Mucosa of gallbladder (tissue), 1 donor: ENCODE measurements at places on chromosomes 16 and 17.
A peak's percentile ranks its signal among the peaks of the same experiment; 100 is the strongest.

DNA sequence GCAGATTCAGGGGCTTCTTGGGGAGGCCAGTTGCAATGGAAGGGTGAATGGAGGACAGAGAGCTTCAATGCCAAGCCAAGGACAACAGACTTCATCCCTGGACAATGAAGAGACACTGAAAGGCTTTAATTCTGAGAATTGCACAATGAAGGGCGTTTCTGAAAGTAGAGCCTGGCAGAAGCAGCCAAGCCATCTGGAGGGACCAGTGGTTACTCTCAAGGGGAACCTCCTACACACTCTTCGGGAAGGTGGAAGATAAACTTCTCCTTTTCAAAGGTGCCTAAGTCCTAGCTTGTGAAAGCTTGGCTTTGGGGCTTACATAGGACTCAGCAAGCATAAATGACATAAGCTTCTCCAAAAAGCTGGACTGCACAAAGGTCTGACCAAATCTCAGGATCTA lies 6.2 kb upstream of the CES1 start:
- DNase-seq: no peak

- no peak for DNase-seq
These were observed 90.7 kb upstream of the CLEC18B start for GRCh38 chr16:74511961-74512360.

GRCh38 chr17:32349503-32349853 lies 479 bp upstream of the ZNF207 start:
- DNase-seq: no peak

GRCh38 chr17:15409721-15410250 lies 57.6 kb downstream of the CDRT4 start:
- peak; percentile 51 for DNase-seq

GRCh38 chr16:9322769-9323168 lies 231.3 kb downstream of the HAPSTR1 start:
- no peak for DNase-seq

GRCh38 chr17:5200360-5200759 lies 8.7 kb upstream of the ZNF594 start:
- DNase-seq: no peak

DNA sequence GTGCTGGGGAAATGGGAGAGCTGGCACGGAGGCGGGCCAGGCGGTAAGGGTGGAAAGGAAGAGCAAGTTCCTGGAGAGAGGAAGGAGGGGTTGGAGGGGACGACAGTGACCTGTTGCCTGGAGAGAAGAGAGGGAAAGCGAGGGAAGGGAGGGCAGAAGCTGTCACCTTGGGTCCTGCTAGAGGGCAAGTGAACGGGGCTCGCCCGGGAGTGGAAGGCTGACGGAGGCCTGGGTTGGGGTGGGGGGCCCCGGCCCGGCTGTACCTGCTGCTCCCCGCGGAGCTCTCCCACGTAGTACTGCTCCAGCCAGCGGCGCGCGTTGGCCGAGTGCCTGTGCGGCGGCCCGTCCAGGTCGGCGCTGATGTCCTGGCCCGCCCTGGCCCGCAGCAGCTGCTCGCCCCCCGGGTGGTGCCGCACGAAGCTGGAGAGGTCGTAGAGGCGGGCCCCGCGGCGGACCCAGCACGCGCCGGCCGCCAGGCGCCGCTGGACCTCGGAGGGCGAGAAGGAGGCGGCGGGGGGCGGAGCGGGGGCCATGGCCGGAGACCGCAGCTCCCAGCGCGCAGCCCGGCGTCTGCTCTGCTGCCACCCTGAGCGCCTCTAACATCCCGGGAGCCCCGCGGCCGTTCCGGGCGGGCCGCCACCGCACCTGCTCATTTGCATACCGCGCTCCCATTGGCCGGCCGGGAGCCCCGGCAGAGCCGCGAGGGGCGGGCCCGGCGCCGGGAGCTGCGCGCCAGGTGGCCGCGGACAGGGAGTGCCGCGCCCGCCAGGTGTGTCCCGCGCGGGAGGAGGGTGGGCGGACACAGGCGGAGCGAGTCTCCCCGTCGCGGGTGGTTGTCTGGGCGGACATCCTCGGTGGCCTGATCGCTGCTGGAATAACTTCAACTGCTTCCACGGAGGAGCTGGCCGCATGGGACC lies at the start of gene FA2H:
Gene FA2H (minus strand): TSS at position 598 of the 917 bp plus-strand sequence. CDS start 65 bp downstream, at position 533.
- peak; percentile 87 for DNase-seq

- no peak for DNase-seq
These were observed 22.9 kb downstream of the DHRS7C start for GRCh38 chr17:9768381-9768934.

- DNase-seq: no peak
These were observed 113.0 kb downstream of the GOSR1 start for GRCh38 chr17:30590081-30590733.

GRCh38 chr17:12928736-12929135 lies 89.1 kb downstream of the ELAC2 start:
- DNase-seq: no peak

DNA sequence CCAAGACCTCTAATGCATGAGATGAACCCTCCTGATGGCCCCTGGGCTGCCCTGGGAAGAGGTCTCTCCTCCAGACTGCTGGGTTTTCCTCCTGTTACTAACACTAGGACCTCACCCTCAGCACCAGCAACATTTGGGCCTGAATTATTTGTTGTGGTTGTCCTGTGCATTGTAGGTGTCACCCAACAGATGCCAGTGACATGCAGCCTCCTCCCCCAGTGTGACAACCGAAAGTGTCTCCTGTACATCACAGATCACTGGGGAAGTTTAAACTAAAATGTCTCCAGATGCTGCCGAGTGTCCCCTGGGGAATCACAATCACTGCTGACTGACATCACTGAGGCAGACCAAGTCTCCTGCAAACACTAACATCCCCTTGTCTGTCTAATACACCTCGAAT lies 74.8 kb downstream of the SLC5A11 start:
- DNase-seq: no peak

DNA sequence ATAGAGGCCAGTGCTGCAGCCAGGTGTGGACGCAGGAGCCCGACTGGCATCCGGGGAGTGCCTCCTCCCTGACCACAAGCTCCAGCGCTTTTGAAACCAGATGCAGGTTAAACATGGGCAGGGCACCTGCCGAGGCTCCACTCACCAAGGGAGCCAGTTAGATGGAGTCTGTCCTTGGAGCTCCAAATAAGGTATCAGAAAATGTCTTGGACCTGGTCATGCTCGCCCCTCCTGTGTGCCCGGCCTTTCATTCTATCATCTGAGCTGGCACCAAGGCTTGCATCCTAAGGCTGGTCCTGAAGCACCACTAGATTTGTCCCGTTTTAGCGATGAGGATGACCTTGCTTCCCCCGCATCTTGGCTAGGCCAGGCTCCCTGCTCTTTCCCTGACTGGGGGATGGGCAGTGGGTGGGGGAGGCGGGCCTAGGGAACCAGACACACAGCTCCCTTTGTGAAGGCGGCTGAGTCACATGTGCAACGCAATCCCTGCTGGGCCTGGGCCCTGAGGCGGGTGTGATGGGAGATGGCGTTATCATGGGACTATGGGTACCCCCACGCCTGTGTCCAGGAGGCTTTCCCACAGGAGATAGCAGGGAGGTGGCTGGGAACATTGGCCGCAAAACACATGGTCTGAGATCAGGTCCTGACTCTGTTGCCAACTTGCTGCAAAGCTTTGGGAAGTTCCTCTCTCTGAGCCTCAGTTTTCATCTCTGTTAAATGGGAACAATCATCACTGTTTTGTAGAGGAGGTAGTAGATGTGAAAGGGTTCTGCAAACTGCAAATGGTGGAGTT lies 5.0 kb upstream of the ADGRG1 start:
- DNase-seq: peak; percentile 58

GRCh38 chr16:87435372-87436224 lies 43.5 kb downstream of the MAP1LC3B start:
- DNase-seq: no peak

GRCh38 chr17:30021708-30022317 lies 80.4 kb downstream of the EFCAB5 start:
- peak; percentile 36 for DNase-seq

DNA sequence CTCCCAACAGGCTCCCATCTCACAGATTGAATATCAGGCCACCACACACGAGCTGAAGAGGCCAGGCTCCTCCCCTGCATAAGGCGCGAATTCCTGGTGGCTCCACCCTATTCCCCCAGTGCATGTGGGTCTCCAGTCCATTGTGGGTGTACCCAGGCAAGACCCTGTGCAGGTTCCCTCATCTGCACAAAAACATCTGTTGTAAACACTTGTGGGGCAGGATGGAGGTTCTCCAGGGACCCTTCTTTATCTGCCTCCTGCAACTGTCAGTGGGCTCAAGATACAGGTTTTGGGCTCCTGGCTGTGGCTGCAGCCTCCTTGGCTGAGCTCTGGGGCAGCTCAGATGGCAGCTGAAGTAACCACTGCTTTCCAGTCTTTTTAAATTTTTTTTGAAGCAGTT lies 17.6 kb upstream of the LGALS9 start:
- no peak for DNase-seq

GRCh38 chr16:85395207-85395912 lies 217.8 kb upstream of the GSE1 start:
- peak; percentile 64 for DNase-seq

DNA sequence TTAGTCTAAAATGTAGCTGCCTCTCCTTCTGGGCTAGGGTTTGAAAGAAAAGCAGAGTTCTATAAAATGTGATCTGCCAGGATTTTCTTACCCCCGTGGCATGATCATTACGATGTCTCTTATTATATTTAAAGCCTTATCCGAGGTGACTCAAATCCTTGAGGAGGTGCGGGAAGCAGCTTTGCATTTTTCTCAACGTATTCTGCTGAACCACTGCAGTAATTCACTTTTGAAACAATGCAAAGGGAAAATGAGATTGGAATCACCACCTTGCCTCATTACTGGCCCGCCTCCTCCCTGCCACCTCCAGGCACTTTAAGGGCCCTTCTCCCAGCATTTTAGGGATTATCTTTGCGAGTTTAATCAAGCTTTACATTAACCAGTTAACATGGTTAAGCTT lies 9.7 kb upstream of the NOG start:
- DNase-seq: no peak

DNA sequence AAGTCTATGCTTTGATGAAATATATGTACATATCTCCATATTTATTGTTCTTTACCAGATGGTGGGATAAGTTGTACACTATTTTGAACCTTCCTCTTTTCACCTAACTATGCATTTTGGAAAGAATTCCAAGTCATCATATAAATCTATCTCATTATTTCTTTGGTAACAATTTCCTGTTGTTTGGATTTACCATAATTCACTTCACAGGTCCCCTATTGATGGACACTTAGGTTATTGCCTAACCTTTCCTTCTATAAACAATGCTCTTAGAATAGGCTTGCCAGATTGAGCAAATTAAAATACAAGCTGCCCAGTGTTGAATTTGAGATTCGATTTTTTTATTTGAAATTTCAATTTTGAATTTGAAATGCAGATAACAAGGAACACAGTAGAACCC lies 28.9 kb upstream of the DHX8 start:
- no peak for DNase-seq

GRCh38 chr17:16877099-16877498 lies 94.8 kb downstream of the TNFRSF13B start:
- DNase-seq: no peak

DNA sequence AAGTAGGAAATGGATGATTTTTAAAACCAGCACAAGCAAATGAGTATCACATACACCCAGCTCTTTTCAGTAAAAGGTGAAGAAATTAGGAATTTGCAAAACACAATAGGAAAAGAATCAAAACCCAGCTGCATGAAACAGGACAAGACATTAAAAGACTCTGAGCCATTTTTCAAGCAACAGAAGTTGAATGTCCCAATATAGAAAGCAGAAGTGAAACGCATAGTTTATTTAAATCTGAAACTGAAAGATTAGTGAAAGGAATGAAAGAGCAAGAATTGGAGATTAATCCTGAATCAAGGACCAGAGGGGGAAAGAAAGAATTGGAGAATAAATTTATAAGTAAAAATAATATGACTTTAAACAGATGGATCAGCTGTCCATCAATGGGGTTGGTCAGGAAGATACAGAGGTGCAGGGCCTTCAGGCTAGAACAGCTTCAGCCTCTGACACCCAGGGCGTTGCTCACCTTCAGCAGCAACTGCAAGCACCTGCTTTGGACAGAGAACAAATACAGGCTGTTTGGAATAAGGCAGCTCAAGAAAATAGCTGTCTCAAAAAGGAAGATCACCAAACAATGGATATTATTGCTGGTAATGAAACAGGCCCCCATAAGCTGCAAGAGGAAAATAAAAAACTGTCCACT lies 3.9 kb upstream of the ARHGAP17 start:
- no peak for DNase-seq

DNA sequence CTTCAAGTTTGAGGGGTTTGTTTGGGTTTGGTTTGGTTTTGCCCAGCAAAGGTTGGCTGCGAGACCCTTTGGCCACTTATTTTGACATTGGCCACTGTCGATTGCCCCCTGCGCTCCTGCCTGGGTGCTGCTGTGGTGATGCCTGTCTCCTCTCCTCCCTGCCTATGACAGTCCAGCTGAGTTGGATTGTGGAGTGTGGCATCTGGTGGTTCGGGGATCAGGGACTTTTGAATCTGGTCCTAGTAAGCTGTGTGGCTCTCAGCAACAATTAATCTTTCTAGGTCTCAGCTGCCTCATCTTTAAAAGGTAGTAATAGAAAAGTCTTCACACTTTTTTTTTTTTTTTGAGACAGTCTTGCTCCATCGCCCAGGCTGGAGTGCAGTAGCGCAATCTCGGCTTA lies 27.1 kb downstream of the CDK5RAP3 start:
- no peak for DNase-seq

- no peak for DNase-seq
These were observed 44.4 kb downstream of the AKAP10 start for GRCh38 chr17:19933221-19933620.

DNA sequence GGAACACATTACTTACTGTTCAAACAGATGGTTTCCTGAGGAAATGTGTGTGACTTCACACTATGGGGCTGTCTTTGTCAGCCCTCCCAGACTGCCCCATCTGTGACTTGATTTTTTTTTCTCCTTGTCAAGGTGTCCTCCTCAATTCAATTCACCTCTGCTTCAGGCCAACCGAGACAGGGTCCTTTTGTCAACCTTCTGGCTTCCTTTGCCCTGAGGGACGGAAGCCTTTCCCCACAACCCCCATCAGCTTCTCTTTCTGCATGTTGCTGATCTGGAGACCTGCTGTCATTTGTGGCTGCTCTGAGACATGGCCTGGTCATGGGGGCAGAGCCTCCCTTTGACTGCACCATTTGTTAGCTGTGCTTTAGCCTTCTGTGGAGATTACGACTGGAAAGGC lies 21.3 kb upstream of the RGS9 start:
- DNase-seq: no peak

- no peak for DNase-seq
These were observed 6.8 kb downstream of the HSBP1 start for GRCh38 chr16:83814659-83814985.
